T1000 (cell line): ENCODE measurements at places on chromosomes 16 and 17.

DNA sequence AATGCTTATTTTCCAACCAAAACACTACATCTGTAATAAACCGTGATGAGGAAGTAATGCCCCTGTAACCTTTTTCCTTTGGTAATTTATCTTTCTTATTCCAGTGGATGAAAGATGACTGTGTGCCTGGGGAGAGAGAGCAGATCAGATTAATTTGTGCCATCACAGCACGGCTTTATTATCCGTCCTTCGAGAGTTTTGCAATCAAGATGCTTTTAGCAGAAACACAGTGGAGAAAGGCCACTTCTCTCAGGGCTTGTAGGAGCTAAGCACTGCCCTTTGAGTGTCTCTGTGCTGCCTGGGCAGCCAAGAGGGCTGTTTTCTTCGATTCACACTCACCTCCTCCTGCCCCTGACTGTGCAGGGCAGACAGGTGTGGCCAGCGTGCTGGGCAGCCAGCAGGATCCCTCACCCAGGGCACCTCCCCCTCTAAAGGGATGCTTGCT is 190.2 kb downstream of the PRKCA start:
- DNase-seq, result no peak

DNA sequence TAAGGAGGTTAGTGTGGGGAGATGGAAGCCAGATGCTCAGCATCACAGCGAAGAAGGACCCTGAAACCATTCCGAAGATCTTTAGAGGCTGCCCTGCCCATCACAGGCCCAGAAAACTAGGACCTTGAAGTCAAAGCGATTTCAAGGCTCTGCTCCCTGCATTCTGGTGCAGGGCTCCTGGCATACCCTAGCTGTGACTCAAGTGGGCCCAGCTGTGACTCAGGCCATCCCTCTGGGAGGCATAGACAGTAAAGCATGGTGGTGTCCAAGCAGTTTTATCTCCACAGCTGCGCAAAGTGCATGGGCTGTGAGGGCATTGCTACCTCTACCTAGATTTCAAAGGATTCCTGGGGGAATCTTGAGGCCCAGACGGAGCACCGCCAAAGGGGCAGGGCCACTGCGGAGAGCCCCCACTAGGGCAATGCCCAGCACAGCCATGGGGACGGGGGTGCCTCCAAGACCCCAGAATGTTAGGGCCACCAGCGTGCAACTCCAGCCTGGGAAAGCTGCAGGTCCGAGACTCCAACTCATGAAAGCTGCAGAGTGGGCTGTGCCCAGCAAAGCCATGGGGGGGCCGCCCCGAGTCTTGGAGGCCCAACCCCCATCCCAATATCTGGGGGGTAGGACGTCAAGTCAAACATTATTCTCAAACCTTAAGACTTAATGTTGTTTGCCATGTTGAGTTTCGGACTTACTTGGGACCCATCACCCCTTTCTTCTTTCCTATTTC is 11.7 kb upstream of the ZNF594 start:
- DNase-seq, result peak; percentile 42

- no peak for DNase-seq
These were observed 8.8 kb downstream of the ST3GAL2 start for GRCh38 chr16:70429888-70430666.

DNA sequence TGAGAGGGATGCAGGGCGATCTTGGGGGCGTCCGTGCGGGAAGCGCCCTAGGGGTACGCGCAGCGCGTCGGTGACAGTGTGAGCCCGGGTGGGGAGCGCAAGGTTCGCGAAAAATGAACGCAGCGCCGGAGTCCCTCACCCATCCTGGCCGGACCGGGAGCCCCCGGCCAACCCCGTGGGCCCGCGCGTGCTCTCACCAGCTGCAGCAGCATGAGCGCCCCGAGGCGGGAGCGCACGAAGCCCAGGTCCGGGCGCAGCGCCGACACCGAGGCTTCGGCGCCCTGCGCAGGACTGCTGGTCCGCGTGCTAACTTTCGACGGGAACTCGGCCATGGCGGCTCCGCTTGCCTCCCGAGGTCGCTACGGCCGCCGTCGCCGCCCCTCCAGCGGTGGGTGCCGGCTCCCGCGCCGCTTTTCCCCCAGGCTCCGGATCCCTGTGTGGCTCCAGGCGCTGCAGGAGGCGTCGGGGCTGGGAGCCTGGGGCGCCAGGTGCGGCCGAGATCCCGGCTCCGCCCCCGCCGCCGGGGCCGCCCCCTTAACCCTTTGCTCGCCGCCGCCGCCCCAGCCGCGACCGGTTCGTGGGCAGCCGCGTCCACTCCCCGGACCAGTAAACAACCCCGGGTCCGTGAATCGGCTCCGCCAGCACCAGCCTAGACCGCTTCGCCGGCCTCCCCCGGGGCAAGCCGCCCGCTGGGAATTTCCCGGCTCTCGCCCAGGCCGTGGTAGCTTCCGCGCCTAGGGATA is at the start of gene PLLP:
PLLP (minus strand) TSS at position 464 of the 743 bp plus-strand sequence; CDS start at position 332, 132 bp downstream.
- no peak for DNase-seq

DNA sequence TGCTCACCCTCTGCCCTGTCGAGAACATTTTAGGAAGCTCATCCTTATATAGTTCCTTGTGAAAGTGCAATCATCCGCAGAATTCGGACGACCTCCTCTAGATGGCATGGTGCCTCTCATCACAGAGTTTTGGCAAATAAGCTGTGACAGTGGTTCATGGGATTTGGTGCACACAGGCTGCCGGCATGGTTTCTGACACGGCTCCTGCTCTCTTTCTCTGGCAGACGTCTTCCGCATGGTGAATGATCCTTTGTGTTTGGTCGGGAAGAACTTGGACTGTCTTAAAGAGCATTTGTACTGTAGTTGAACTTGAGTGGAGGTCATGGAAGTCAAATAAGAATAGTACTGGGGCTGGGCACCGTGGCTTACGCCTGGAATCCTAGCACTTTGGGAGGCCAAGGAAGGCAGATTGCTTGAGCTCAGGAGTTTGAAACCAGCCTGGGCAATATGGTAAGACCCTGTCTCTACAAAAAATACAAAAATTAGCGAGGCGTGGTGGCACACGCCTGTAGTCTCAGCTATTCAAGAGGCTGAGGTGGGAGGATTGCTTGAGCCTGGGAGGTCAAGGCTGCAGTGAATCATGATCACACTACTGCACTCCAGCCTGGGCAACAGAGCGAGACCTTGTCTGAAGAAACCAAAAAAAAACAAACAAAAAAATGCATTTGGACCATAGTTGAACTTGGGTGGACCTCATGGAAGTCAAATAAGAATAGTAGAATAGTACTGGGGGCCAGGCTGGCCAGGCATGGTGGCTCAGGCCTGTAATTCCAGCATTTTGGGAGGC is 34.7 kb upstream of the NAT9 start:
- no peak for DNase-seq

GRCh38 chr17:80081596-80081995 is 19.8 kb upstream of the GAA start:
- no peak for DNase-seq

- peak; percentile 94 for DNase-seq
These were observed at the start of gene SPNS1 for GRCh38 chr16:28974437-28975157. SPNS1 (plus strand) TSS chr16:28974778; CDS start chr16:28975152, 374 bp downstream.

DNA sequence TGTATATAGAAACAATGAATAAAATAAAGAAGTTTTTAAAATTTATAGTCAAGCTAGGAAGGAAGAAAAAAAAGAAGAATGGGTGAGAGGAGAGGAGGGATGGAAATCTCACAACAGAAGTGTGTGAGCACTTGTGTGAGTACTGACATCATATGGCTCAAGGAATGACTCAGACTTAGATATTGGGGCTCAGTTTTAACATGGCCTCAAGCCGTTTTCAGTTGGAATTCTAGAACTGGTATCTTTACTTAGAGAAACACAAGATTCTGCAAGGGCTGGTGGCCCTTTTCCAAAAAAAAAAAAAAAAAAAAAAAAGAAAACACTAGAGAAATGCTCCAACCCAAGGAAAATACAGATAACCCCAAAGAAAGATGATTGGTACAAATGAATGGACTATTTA is 55.1 kb downstream of the STXBP4 start:
- DNase-seq, result no peak

DNA sequence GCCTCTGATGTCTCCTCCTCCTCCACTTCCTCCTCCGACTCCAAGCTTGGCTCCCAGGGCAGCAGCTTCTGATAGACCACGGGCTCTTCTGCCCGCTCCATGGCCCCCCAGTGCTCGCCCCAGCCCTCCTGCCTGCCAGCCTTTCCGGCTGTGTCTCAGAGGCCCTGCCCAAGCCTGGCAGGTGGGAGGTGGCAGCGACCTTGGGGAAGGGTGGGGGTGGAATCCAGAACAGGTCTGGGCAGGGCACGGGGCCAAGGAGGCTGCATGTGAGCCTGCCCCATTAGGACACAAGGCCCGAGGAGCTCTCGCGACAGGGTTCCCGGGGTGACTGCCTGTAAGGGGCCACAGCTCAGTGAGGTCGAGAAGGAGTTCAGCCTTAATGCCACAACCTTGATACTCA is at the start of gene GGT6:
GGT6 (minus strand) TSS at position 157 of the 400 bp plus-strand sequence; CDS start at position 101, 56 bp downstream.
- no peak for DNase-seq

- DNase-seq, result no peak
These were observed 490 bp downstream of the GID4 start for GRCh38 chr17:18039535-18040260.

DNA sequence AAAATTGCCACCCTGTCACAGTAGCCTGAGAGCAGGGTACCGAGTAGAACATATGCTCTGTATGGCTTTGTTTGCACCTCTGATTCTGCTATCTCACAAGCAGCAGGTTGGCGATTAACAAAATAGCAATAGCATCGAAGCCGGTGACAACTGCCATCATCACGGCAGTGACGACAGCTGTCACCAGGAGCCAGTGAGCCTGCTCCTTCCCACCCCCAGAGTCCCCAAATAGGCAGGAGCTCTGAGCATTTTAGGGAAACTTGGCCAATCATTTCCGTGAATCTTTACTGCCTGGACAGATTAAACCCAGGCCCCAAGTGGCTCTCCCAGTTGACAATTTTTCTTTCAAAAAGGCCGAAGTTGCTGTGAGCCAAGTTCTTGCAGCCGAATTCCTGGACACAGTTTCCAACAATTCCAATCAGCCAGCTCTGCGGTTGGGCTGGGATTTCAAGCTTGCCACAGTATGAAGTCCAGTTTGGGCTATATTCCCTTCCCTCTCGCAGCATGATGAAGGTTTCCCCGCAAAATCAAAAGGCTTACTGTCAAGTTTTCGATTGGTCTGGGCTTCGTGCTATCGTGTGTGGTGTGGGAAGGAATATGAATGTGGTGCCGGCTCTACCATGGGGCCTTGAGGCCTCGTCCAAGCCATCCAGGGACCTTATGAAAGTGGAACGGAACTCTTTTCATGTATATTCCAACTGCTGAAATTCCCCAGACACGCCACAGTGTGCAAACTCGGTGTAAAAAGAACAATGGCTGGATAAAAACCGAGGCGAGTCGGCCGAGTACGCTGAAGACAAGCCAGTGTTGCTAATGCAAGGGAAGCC is 186.6 kb downstream of the C16orf78 start:
- no peak for DNase-seq

GRCh38 chr17:70070305-70071027 is 4.6 kb upstream of the KCNJ16 start:
- DNase-seq, result no peak

DNA sequence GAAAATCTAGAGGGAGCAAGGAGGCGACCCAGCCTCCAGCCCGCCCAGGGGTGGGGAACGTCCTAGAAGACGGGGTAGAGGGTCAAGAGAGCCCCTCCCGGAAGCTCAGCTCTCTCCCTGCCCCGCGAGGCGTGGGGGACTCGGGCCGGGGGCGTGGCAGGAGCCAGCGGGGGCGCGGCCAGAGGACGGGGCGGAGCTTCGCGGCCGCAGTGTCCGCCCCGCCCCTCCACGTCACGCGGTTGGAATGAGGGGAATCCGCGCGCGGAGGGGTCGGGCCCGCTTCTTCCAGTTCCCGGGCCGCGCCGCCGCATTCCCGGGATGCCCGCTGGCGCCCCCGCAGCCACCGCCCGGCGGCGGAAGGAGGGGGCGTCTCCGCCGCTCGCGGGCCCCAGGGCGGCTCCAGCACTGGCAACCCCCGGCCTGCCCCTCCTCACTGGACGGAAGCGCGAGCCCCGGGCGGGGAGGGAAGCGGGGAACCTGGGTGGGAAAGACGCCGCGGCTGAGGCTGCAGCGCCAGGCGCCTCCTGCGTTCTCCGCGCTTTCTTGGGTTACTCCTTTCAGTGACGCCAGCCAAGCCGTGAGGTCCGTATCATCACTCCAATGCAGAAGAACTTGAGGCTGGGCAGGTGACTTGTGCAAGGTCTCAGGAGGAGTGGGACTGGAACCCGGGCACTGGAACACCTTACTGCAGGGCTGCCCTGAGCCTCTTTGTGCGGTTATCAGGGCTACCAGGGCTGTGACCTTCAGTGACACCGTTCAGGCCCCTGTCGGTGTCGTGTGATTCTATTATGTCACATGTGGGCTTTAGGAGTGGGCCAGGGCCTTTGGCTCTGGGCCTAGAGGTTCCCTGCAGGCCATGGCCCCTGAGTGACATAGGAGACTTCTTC is 4.3 kb downstream of the MYO1C start:
- DNase-seq, result peak; percentile 88

DNA sequence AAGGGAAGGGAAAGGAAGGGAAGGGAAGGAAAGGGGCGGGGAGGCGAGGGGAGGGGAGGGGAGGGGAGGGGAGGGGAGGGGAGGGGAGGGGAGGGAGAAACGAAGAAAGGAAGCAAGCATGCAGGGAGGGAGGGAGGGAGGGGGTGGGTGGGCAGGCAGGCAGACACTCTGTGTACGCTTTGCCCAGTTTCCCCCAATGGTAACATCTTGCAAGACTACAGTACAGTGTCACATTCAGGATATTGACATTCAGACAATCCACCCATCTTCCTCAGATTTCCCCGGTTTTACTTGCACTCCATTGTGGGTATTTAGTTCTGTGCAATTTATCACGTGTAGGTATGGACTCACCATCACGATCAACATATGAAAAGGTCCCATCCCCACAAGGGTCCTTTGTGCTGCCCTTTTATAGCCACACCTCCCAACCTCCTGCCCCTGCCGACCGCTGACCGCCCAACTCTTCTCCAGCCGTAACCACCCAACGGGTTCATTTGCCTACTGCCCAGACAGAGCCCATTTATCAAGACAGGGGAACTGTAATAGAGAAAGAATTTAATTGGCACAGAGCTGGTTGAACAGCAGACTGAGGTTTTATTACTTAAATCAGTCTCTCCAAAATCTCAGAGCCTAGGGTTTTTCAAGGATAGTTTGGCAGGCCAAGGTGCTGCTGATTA is 91.4 kb upstream of the FA2H start:
- DNase-seq, result no peak

GRCh38 chr17:27481327-27481726 is 25.1 kb downstream of the KSR1 start:
- DNase-seq, result no peak
